NCI-H1092 treated with DMSO at 0.1 percent for 48 hours (cell line): ENCODE measurements at places on chromosomes 6 and 20.

DNA sequence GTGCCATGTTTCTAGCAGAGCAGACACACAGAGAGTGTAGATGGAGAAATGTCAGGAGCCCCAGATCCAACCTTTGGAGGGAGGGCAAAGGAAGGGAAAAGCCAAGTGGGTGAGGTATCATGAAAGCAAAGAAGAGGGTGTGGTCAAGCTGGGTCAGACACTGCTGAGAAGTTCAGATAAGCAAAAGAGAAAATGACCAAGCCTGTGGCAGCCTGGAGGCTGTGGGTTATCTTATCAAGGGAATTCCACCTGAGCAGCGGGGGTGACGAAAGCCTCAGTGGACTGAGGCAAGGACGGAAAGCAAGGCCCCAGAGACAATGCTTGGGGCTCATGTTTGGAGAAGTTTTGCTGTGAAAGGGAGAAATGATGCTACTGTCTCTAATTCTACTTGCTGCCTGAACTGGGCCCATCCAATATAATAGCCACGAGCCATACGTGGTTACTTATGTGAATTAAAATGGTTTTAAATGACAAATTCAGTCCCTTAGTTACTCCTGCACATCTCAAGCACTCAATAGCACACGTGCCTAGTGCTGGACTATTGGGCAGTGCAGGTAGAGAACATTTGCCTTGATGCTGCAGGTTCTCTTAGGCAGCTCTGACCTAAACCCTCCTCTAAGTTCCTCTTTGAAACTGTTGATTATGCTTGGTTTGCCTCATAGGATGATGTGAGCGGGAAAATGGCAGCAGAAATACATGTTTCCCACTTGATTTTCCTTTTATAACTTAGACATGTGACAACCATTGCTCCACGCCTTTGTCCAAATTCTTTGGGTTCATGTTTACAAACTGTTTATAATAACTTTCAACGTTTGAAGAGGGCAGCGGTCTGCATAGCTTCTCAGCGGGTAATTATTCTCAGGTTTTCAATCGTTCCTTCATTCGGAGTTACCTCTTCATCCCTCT lies 63.7 kb downstream of the SLC22A23 start:
- DNase-seq, result no peak

DNA sequence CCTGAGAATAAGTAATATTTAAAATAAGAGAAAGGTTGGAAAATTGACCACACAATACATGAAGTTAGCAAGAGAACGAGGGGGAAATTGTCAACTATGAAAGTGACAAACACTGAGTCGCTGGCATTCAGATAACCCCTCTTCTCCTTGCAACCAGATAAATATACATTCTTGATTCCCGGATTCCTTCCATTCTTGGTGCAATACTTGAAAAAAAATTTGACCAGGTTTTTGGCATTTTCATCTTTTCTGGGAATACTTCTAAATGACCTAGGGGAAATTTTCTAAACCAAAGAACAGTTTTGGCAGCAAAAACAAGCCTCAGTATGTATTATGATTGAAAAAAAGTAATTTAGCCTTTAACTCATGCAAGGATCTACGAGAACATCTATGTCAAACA lies 164.0 kb downstream of the PDE7B start:
- DNase-seq, result no peak

DNA sequence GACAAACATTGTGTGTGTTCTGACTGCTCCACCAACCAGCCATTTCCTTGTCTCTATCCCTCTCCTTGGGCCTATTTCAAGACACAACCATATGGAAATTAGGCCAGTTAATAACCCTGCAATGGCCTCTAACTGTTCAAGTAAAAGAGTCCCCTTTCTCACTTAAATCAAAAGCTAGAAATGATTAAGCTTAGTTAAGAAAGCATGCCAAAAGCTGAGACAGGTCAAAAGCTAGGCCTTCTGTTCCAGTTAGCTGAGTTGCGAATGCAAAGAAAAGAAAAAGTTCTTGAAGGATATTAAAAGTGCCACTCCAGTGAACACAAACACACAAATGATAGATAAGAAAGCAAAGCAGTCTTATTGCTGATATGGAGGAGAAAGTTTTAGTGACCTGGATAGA lies 22.5 kb downstream of the SERINC1 start:
- DNase-seq, result no peak

DNA sequence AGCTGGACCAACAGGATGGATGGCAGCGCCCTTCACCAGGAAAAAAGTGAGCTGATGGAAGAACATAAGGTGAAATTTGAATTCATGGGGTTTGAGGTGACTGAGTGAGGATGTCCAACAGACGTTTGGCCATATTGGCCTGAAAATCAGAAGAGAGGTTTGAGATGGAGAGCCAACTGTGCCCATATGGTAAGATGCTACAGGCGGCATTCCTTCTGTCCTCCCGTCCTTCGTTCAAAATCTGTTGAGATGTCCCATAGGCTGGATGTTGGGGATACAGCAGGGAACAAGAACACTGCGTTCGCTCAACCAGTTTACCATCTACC lies 468 bp upstream of the CMTR1 start:
- DNase-seq, result no peak
